Activated CD8-positive, alpha-beta memory T cell treated with anti-CD3 and anti-CD28 coated beads, Interleukin-2, amount 10 ng/mL, durations not matched to agents 7 days and 5 days (primary cell): ENCODE measurements at places on chromosomes 11 and 22.

DNA sequence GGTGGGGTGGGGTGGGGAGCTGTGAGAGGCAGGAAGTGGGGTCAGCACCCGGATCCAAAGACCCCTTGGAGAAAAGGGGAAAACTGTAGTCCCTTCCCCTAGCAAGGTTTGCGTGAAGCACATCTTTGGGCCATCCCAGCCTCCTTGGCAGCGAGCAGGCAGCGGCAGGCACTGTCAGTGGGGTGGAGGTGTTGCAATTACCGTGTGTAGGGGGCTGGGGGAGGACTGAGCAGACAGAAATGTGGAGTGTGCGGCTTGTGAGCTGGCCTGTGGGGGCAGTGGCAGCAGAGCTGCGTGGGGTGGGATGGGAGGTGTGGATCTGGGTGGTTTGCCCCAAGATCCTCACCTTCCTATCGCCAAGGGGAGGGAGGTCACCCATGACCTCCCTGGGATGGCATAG, 16.4 kb downstream of the DAGLA start:
- no peak for DNase-seq

GRCh38 chr11:59368238-59369022, 9.7 kb downstream of the OR5AN1 start:
- DNase-seq, result no peak

- no peak for DNase-seq
Measured at GRCh38 chr22:21857481-21857914, 9.9 kb downstream of the MAPK1 start.

DNA sequence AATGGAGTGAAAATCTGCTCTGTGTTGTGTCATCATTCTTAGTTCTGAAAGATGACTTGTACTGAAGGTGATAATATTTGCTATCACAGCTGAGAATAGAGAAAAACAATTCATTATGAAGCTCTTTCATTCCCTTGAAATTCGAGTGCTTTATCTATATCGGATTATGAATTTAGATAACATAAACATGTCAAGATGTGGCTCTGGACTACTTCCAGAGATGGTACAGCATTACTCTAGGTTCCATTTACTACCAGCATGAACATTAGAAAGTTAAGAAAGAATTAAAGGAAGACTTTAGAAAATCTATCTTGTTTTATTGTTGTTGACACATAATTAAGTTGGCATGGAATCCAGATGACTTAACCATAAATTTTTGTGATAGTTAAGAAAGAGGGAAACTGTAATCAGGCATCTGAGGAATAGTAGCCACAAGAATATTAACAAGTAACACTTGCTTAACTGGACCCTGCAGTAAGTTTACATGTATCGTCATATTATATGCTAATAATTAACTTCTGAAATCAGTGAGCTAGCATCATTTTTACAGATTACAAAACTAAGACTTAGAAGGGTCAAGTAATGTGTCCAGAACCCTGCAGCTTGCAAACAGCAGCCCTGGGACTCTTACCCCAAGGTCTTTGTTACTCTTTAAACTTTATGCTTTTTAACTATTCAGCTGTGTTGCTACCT, 182.6 kb downstream of the DDX10 start:
- DNase-seq, result no peak

DNA sequence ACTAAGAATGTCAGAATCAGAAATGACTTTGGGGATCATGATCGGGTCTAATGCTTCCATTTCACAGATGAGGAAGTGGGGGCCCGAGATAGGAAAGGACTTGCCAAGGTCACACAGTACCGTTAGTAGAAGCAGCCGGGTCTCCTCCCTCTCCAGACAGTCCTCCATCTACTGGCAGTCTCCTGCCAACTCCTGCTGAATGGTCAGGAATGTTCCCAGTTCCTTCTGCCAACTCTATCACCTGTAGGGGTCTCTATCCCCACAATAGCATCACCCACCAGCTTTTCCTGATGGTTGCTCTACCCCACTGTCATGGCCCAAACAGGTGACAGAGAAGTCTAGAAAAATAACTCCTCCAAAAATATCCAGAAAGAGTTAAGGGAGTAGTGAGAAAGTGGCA, 23.9 kb upstream of the CCDC86 start:
- DNase-seq, result no peak

DNA sequence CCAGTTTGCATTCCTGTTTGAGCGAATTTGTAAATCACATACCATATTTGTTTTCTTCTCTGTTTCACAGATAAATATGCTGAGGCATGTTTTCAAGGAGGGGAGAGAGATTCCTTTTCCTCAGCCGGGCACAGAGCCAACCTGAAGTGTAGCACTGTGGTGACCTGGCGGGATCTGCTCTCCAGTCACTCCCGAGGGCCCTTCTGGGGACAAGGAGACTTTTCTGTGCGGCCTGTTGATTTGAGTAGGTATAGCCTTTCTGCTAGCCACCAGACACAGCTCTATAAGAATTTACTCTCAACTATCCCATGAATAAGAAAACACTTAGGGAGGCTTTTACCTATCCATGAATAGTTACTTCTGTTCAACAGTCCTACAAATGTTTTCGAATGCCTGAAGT, 63.5 kb upstream of the FDX1 start:
- DNase-seq, result no peak

DNA sequence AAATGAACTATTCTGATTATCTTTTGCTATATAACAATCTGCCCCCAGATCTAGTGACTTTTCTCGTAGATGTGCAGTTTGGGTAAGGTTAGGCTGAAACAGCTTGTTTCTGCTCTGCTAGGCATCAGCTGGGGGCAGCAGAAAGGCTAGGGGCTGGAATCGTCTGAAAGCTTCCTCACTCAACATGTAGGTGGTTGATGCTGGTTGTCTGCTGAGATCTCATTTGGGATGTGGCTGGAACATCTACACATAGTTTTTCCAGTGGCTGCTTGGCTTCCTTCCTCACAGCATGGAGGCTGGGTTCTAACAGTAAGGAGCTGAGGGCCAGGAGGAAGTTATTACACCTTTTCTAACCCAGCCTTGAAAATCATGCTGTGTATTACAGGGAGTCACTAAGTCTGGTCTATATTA, 30.2 kb downstream of the USP47 start:
- DNase-seq, result no peak

DNA sequence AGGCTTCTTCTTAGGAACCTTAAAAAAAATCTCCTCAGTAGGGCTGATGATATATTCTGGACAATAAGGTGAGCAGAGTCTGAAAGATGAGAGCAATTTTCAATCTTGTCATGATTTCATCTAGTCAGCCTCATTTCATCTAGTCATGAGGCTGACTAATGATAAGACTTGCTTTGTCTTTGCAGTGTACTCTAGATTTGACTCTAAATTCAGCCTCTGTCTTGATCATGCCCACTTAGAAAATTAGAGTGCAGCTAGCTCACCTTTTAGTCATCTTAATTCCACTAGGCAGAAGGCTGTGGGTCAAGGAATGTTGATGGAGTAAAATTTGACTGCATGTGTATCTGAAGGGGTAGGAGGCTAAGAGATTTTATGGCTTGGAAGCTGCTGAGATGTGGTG, 5.5 kb downstream of the EHF start:
- no peak for DNase-seq

DNA sequence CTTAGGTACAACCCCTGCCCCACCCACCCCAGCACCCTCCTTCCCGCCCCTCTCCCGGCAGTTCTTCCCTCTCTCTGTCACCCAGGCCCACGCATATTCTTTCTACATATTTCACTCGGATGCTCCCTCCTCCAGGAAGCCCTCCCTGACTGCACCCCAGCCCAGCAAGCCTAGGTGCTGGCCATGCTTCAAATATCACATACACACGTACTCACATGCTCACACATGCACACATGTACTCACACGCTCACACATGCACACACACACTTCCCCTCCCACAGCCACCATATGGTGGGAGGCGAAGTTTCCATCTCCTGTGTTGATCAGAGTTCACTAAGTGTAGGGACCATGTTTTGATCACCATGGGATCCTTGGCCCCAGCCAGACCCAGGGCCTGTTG, 90.4 kb downstream of the WNT7B start:
- no peak for DNase-seq

- no peak for DNase-seq
Measured at GRCh38 chr11:107482234-107482633, 24.6 kb upstream of the CWF19L2 start.

DNA sequence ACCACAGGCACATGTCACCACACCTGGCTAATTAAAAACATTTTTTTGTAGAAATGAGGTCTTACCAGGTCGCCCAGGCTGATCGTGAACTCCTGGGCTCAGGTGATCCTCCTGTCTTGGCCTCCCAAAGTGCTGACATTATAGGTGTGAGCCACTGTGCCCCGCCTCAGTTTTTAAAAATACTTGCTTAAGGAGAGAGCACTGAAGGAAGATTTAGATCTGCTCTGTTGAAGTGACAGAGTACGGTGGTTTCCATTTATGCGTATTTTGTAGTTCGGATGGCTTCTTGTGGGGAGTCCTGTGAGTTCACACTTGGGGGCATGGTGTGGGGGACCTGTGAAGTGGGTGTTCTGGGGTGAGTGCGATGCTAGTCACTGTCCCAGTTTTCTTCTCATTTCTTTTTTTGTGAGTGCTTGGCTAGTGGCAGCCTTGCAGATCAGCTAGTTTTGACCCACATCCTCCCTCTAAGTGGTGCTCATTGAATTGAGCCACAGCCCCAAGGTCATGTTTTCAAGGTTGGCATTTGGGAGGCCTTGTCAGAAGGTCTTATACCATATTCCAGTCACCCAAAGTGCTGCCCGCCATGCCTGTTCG, 31.5 kb downstream of the PTPRJ start:
- peak; percentile 85 for DNase-seq

DNA sequence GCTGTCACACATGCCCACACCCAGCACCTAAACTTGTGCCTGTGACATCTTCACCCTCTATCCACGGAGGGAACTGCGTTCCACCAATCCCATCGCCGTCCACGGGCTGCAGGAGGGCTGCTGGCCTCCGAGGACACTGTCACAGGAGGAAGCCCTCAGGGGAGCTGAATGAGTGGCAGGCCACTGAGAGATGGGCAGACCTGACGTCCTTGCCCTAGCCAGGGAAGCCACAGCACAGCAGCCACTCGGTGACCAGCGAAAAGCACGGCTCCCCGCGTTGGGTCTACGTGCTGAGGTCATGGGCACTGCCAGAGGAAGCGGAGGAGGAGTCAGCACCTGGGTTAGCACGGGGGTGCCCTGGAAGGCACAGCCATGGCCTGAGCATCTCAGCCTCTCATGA, 50.5 kb downstream of the IGSF9B start:
- DNase-seq, result no peak

DNA sequence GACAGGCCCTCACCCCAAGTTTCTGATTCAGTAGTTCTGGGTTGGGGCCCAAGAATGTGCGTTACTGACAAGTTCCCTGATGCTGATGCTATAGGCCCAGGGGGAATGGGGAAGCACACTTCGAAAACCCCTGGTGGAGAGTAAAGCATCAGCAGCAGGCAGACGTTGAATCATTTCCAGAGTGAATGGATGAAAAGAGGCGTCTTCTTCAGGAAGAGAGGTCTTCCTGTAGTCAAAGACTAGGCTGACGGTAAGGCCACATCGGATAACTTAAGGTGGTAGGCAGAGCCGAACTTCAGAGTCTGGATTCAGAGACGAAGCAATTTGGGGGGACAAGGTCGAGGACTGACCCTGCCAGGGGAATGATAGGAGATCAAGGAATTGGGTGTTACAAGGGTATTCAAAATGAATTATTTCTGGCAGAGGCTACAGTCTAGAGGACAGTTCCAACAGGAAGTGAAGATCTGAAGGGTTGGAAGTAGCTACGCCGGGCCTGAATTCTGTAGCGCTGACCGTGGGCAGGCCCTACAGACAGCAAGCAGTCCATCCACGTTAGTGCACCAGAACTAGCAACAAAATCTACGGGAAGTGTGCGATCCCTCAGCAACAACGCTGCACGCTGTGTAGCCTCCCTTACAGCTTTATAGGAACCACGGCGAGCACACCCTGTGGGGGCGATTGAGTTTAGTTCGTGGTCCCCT, 862 bp upstream of the CENATAC start:
- peak; percentile 58 for DNase-seq

GRCh38 chr11:6229911-6230310, 4.5 kb downstream of the FHIP1B start:
- peak; percentile 67 for DNase-seq

- DNase-seq, result no peak
Measured at GRCh38 chr11:32137869-32138268, 47.0 kb downstream of the RCN1 start.

DNA sequence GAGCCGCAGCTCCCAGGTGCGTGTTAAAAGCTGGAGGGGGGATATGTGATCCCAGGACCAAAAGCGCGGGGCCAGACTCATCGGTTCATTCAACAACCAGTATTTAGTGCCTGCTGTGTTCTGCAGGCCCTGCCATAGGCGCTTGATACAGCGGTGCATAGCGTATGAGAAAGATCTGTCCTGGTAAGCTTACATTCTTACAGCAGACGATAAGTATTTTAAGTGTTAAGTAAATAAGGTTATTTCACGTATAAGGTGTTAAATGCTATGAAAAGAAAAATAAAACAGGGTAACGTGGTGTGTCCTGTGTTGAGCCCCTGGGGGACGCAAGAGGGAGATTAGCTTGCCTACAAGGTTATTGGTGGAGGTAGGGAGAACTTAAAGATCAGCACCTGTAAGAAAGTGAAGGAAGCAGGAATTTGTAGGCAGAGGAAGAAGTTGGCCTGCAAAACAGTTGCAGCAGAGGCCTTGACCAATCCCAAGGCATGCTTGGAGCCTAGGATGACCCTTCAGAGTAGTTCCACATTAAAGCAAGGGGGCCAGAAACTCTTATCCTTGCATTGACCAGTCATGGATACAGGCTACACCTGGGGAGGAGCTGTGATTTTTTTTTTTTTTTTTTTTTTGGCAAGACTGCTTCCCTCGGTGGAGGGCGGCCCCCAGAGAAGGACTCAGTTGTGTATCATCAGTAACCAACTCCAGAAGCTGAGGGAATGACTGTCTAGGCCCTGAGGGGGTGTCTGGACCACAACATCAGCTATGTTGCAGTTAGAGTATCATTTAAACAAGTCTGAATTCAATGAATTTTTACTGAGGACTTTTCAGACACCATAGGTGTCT, 487 bp upstream of the LIPT2 start:
- DNase-seq, result no peak

DNA sequence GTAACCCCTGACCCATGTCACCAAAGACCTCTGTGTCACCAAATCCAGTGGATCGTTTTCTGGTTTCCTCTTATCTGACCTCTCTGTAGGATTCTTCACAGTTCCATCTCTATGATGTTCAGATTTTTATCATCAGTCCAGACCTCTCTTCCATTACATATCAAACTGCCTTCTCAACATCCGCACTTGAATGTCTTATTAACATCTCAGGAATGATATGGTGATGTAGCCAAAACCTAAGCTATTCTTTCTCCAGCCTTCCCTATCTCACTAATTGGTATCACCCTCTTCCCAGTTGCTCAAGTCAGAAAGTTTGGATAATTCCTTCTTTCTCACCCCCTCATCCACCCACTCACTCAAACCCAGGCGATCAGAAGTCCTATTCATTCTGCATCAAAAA, 13.4 kb downstream of the APLNR start:
- no peak for DNase-seq

DNA sequence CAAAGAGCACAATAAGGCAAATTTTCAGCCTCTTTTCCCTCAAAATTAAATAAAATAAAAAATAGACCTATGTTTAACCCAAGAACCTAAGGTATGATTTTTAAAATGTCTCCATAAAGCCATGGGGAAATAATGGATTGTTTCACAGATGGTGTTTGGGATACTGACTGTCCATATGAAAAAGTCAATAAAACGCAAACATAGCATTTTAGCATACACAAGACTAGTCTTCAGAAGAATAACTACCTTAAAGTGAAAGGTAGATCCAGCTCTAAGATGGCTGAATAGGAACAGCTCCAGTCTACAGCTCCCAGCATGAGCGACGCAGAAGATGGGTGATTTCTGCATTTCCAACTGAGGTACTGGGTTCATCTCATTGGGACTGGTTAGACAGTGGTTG, 16.1 kb downstream of the PTH start:
- DNase-seq, result no peak

GRCh38 chr11:68826726-68827125, 15.0 kb downstream of the CPT1A start:
- no peak for DNase-seq
